ENCODE measurements at places on chromosomes 2 and 18.

DNA sequence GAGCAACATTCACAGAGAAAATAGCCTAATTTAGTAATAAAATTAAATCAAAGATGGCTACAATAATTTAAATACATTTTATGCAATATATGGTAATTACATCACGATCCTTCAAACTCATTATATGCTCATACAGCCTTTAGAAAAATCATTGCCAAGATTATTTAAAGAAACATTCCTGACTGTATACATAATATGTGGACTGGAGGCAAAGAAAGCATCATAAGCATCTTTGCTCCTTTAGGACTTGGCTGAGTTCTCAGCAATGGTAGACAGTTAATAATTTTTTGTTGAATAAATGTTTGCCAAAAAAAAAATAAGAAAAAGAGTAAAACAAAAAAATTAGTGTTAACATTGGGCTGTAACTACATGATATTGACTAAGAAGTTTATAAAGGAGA is 26.9 kb downstream of the NCKAP5 start:
- no peak for DNase-seq

DNA sequence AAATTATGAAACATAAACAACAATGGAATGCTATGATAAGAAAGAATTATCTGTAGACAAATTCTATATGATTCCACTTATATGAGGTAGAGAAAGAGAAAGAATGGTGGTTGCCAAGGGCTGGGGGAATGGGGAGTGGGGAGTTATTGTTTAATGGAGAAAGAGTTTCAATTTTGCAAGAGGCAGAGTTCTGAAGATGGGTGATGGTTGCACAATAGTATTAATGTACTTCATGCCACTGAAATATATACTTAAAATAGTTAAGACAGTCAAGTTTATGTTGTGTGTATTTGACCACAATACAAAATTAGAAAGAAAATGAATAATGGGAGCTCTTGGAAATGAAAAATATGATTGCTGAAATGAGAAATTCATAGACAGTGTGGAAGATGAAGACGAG is 22.6 kb upstream of the FAM117B start:
- no peak for DNase-seq

DNA sequence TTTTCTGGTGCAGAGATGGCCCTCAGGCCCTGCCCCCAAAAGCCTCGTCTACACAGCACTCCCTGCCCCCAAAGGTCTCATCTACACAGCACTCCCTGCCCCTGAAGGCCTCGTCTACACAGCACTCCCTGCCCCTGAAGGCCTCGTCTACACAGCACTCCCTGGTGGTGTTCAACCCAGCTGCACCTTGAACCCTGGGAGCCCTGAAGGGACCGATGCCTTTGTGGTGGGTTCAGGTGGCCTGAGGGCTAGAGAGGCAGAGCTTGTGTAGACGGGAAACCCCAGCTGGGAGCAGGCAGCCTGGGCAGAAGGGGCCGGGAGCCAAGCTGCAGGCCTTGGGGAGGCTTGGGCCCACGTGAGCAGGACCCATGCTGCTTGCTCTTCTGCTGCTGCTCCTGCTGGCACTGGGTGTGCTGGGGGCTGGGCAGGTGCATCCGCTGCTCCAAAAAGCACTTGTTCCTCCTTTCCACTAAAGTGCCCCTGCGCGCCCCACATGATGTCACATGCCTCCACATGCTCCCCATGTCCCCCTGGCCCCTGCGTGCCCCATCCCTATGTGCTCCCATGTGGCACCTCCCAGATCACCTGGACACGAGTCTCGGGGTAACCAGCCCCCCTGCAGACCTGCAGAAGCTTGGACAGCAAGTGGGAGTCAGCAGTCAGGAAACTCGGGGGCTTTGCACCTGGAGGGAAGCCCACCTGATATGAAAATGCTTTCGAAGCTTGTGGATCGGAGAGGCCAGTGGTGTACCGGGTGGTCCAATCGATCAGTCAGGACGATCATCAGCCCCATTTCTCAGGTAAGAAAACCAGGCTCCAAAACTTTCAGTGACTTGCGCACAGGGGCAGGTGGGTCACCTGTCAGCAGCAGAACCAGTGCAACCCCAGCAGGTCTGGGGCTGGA is 94.9 kb upstream of the CTDP1 start:
- DNase-seq = no peak

DNA sequence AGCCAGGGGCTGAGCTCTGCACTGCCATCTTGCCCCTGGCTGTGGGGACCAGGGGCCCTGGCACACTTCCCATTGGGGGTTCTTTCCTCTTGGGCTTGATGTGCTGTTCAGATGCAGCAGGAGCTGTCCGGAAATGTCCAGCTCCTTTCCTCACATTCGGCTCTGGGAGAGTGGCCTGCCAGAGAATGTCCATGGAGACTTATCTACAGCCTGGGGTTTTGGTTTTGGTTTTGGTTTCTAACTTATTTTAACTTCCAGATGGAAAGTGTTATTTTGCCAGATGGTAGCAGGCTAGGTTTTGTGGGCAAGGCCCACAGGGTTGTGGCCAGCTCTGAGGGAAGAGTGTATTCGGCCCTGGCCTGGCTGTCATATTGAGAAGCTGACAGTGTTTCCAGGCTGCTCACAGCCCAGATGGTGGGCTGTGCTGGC is 177.3 kb downstream of the ANKRD30B start:
- DNase-seq = no peak

GRCh38 chr18:35481960-35482366 is 15.8 kb downstream of the INO80C start:
- DNase-seq = no peak

DNA sequence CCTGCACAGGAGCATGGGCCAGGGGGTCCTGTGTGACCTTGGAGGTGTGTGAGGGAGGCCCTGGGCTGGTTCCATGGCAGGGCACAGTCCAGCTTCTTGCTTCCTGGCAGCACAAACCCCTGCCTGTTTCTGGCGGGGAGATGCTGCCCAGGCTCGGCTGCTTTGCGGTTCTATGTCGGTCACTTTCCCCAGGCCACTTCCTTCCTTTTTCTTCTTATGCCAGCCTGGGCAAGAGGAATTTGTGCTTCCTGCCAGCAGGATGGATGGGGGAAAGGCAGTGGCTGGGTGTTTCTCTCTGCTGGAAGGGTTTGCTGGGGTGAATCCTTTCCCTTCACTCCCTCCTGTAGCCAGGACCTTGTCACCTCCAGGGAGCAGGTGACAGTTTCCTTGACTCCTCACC is 24.3 kb downstream of the ASAP2 start:
- DNase-seq = no peak

DNA sequence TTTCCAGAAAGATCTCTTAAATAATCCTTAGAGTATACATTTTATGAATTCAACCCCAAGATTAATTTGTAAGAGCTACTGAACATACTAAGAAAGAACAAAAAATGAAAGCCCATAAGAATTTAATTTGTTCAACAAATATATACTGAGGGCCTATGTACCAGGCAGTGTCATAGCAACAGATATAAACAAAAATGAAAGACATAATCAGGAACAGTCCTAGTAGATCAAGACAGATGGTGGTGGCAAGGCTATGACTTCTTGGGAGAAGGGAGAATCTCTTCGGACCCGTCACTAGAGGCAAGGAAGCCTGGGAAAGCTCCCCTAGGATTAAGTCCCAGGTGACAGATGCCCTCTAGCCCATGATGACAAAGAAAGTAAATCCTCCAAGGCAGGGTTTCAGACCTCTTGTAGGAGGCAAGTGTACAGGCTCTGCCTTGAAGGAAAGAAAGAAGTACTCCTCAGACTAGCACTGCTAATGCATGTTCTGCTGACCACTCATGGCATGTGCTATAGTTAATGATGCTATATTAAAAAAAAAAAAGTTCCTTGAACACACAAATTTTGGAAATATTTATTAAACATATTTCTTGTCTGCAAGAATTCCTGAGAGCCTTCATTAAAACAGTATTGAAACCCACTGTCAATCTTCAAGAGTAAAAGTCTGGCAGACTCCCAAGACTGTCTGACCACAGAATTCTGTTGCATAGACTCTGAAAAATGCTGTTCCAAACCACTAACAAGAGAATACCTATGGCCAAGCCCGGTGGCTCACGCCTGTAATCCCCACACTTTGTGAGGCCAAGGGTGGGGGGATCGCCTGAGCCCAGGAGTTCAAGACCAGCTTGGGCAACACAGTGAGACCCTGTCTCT is 31.5 kb downstream of the NOL10 start:
- no peak for DNase-seq

DNA sequence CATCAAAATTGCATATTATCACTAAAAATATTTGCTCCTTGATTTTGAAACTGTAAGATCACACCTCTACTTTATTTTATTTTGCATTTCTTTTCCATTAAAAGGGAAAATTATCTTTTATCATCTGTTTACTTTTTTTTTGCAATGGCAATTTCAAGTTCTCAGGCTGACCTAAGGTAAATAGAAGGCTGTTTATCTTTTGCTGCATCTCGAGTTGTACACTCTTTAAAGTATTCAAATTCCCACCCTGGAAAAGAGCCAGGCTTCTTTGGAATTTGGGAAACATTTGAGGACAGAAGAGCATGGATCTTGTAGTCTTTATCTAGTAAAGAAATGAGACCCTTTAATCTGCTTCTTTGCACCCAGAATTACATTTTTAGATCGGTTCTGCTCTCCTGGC is 645.7 kb downstream of the SLC4A3 start:
- no peak for DNase-seq
